ENCODE measurements at places on chromosomes 7 and 10.

DNA sequence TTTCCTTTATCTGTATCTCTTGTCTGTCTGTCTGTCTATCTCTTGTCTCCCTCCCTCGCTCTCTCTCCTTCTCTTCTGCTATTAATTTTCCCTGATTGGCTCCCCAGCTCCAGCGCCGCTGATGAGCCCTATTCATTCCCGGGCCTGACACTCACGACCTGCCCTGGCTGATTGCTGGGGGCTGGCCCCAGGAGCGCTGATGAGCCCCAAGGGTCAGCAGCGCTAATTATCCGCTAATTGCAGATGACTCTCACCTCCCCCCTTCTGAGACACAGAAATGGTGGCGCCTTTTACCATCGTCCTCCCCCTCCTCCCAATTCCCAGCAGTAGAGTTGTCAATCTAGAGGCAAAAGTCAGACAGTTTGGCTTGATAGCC lies 1.3 kb upstream of the GBX1 start:
- DNase-seq, result no peak

- no peak for DNase-seq
Observed at GRCh38 chr10:55043540-55043939, 242.5 kb upstream of the PCDH15 start.

DNA sequence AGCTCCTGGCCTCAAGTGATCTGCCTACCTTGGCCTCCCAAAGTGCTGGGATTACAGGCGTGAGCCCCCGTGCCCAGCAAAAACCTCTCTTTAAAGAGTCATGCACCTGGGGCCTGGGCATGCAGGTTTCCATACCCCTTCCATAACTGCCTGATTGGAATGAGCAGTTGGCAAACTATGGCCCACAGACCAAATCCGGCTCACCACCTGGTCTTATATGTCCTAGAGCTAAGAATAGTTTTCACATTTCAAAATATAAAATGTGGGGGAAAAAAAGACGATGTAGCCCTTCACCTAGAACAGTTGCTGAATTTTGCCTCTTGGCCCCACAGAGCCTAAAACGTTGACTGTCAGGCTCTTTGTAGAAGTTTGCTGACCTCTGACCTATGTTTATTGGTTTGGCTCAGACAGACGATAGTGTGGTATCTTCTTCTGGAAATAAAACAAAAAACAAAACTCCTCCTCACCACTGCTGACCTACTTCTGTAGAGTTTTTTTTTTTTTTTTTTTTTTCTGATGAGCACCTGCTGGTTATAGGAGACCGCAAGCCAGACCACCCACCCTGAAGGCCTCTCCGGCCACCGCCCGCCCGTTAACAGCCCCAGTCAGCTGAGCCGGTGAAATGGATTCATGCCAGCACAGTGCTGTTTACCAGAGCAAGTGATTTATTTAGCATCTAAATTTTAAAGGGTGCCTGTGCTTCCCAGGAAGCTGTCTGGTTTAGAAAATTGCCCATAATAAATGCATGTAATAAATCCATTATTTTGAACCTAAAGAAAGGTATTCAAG lies 33.5 kb upstream of the SFRP5 start:
- peak; percentile 76 for DNase-seq

GRCh38 chr10:34978080-34978479 lies 112.1 kb downstream of the CUL2 start:
- no peak for DNase-seq

- no peak for DNase-seq
Observed at GRCh38 chr7:127635659-127636285, 16.2 kb upstream of the SND1 start.

GRCh38 chr10:110304394-110304779 lies 333 bp downstream of the SMNDC1 start:
- DNase-seq, result no peak

DNA sequence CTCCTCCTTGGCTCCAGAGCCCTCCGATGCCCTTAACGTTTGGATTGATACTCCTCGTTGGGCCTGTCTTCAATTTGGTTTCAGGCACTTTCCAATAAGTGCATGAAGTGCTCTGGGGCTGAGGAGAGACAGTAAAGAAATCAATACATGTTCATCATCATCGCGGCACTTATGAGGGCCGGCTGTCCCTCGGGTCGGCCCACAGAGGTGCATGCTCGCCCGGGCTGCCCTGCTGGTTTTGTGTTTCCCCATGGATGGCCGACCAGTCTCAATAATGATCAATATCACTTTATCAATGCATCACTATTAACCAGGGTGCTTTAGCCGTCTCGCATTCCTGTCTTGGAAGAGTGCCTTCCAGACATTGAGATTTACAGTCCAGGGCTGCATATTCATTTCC lies 154.2 kb downstream of the EBF3 start:
- DNase-seq, result no peak

DNA sequence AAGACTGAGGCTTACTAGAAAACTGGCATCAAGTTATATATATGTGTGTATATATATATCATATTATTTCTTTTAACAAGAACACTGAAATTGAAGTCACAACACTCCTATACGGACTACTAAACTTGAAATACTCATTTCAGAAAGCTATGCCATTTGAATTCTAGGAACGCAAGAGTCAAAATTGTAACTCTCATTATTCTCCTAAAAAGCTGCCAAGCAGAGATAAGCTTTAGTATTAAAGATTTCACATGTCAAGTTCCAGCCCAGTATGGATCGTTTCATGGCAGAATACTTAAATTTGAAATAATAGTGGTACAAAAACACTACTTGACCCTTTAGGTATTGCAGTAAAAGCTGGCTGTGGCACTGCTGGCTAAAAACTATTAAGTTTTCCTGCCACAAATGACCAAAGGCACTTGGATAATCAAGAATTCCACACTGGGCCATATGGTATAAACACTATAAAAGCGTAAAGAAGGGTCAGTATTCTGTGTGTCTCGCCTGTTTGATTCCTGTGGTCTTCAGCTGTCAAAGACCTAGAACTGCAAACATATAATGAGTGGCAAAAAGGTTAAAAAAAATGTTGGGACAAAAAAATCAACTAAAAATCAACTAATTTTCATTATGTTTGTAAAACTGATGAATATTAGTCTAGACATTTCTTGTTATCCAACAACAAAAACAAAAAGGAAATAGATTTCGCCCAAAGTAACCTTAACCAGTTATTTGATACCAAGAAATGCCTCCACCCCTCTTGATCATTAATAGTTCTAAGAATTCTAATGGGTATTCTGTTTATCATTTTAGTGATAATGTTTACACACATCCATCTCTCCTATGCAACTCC lies 2.4 kb downstream of the CCDC71L start:
- no peak for DNase-seq

- no peak for DNase-seq
Observed at GRCh38 chr10:104043185-104043830, 42.4 kb downstream of the COL17A1 start.

Measured in H7 (cell line).